ENCODE measurements at places on chromosomes 3 and 15.

DNA sequence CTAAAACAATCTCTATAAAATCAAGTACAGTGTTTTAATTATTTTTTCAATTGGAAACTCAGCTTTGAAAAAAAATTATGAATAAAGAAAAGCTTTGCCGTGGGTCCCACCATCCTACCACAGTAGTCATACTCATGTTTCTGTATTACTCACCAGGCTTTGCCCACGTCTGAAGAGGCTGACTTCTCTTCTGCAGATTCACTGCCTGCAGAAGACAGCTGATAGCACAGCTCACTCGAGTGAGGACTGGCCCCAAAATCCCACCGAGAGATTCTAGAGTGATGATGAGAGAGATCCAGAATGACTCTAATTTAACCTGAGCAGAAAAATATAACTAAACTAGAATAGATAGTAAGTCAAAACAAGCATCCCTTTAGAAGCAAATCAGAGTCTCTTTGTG is 11.9 kb downstream of the C2CD4B start:
- DNase-seq, result no peak

DNA sequence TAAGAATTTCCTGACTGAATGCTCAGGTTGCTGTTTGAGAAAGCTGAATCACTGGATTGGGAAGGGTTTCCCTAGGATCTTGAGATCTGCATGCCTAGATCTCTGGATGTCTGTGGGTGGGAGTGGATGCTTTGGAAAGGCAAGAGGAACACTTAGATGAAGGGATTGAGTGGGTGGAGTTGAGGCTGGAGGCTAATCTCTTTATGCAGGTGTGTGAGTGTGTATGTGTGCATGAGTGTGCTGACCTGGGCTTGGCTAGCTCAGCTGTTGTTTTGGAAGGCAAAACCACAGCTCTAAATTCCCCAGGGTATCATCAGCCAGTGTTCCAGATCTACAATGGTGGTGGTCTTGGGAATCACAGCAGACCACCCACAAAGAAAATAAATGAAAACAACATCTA is 60.5 kb downstream of the CLDN1 start:
- DNase-seq, result no peak

GRCh38 chr3:61813636-61814035 is 252.3 kb downstream of the PTPRG start:
- DNase-seq, result no peak

GRCh38 chr15:87816016-87816415 is 440.5 kb downstream of the NTRK3 start:
- DNase-seq, result no peak

GRCh38 chr3:141578202-141578973 is 91.6 kb downstream of the RASA2 start:
- DNase-seq, result no peak

GRCh38 chr15:52733088-52733487 is 53.9 kb upstream of the ATOSA start:
- DNase-seq, result no peak

- DNase-seq, result no peak
Observed at GRCh38 chr3:107142786-107143575, 234.3 kb upstream of the CCDC54 start.

GRCh38 chr3:60250206-60250605 is 1001.0 kb downstream of the FHIT start:
- no peak for DNase-seq

DNA sequence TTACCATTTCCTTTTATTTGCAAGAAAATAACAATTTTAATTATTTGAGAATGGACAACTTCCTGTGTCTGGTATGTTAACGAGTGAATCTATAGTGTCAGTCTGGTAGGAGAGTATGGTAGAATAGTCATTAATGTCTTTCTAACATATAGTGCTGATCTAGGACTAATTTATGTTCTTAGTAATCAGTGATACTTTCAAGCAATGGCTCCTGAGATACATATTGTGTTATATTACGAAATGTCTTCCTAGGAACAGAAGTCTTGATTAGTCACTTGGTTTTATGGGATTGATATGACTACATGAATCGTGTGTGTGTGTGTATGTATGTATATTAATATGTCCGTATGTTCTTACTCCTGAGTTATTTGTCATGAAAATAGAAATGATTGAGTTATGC is 66.6 kb upstream of the PAQR5 start:
- no peak for DNase-seq

All from 8988T (cell line).